ENCODE measurements at places on chromosomes 4 and X. TPM values are rescaled to one million over a fixed set of nuclear protein-coding genes. Genes with fewer than 3 reads are reported as not detected.

DNA sequence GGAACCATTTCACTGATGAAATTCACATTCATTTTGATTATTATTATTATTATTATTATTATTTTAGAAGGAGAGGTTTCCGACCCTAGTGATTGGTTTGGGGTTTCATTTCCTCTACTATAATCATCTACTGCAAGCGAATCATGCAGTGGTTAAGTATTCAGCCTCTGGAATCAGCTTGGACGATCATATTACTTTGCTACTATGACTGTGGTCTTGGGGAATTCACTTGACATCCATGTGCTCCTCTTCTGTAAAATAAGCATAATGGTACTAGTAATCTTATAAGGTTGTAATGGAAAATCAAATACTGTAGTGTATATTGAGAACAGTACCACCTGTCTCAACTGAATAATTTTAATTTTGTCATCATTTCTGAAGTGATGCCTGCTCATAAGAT is 132.1 kb upstream of the SLC4A4 start:
- DNase-seq = no peak

PROM1 gene
- total RNA-seq = 87.6 TPM

DNA sequence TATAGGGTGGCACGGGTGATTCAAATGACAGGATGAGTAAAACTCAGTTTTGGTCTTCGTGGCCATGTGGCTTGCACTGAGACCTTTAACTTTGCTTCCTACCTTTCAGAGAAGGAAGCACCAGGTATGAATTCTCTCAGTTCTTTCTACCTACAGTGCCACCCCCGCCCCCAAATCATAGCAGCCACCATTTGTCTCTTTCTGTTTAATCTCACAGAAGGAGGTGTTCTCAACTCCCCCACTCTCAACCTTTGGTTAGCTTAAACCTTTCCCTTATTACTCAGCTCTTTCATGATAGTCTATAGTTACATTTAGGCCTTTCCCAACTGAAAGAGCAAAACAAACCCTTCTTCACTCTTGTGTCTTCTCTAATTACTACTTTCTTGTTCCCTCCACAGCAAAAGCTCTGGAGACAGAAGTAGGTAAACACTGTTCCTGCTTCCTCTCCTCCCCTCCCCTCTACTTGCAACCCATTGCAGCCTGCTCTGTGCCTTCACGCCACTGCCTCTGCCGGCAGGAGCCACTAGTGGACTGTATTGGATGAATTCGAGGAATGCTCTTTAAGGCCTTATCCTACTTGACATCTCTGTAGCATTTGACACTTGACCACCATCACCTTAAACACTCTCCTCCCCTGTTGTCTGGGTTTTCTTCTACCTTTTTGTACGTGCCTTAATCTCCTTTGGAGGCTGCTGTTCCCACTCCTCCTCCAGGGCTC is 123.7 kb downstream of the AFF1 start:
- no peak for DNase-seq

DNA sequence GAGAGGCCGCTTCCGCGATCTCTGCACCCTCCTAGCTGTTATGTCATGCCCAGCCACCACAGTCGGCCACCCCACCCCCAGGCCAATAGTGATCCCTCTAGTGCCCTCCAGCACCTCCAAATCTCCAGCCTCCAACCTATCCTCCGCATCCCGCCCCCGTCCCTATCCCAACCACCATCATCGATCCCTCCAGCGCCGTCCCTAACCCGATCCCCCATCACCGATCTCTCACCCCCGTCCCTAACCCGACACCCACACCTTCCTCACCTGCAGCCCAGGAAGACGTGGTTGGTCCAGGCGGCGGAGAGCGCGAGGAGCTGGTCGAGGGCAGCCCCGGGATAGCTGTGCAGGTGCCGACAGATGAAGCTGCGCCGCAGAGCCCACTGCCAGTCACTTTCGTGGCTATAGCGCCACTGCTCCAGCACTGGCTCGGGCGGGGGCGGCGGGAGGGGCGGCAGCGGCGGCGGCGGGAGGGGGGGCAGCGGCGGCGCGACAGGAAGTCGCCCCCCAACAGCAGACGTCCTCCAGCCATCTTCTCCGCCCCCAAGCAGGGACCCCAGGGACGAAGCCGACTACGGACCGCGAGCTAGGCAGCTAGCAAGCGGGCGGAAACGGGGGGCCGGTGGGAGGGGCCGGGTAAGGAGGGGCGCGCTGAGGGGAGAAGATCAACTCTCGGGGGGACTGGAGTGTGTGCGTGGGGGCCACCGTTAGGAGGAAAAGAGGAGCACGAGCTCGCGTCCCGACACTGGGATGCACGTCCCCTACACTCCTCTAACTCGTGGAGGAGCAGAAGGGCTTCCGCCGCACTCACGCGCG is 552 bp downstream of the NKRF start:
- DNase-seq = no peak

COX7B2 gene
- not detected for total RNA-seq

PCDH19 gene
- total RNA-seq = 22.8 TPM

TAF1 gene
- 46.9 TPM for total RNA-seq

VSIG4 gene
- total RNA-seq = 15.1 TPM

FGFBP2 gene
- total RNA-seq = not detected

- no peak for DNase-seq
Observed at GRCh38 chr4:147583876-147584275, 33.3 kb upstream of the TMEM184C start.

GRCh38 chr4:95225849-95226248 is 322.9 kb downstream of the UNC5C start:
- no peak for DNase-seq

DNA sequence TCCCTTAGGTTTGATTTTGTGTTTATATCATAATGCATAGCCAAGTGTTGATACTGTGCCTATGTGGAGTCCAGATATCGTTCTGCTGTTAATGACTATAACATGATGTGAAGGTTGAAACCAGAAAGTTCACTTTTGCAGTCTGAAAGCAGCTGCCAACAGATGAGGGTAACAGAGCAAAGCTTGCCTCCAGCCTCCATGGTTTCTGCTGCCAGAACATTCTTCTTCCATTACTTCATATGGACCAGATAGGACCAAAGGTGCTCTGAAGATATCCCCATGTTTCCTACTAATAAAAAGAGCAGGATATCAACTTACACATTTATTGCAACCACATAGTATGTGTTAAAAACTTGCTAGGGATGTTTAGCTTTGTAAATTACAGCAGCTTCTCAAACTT is 394.1 kb downstream of the SPRY1 start:
- DNase-seq = no peak

GRCh38 chrX:65750674-65751469 is 83.4 kb downstream of the MSN start:
- no peak for DNase-seq

- peak; percentile 62 for DNase-seq
Observed at GRCh38 chr4:57163530-57164459, 53.6 kb upstream of the IGFBP7 start.

MAGED4B gene
- 107 TPM for total RNA-seq

DNA sequence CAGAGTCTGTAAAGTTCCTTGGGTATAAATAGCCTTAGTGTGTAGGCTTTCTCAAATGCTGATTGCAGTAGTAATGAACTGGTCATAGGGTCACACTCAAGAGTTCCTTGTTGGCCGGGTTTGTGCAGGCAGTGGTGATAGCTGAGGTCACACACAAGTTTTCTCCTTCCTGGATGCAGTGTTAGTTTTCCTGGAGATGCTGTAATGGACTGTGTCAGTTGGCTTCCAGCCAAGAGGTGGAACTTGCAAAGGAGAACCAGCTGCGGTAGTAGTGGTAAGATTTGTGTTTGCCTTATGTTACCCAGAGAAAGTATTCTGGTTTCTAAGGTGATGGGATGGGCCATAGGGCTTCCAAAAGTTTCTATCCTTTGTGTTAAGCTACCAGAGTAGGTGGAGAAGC is 409.8 kb upstream of the FRG1 start:
- no peak for DNase-seq

DNA sequence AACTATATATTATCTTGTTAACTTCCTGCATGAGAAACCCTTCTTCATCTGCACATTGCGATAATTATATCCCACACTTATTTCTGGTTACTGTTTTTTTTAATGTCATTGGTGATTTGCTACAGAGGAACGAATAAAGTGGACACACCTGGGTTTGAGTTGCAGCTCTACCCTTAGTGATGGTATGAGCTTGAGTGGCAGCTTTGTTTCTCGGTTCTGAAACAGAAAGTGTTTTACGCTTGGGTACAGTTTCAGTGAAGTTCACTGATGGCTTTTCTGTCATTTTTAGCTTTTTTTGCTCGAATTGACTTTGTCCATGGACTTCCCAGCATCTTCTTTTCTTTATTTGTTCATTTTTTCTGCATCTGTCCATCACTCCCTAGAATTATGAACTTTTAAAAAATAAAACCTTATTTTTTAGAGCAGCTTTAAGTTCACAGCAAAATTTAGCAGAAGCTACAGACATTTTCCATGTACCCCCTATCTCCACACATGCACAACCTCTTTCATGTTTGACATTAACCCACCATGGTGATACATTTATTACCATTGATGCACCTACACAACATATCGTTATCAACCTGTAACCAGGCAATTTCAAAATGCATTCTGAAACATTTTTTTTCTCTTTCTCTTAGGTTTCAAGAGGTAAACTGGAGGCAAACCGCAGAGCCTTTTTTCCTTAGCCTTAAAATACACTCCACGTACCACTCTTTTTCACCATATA is 1041.6 kb upstream of the PRKX start:
- no peak for DNase-seq

DNA sequence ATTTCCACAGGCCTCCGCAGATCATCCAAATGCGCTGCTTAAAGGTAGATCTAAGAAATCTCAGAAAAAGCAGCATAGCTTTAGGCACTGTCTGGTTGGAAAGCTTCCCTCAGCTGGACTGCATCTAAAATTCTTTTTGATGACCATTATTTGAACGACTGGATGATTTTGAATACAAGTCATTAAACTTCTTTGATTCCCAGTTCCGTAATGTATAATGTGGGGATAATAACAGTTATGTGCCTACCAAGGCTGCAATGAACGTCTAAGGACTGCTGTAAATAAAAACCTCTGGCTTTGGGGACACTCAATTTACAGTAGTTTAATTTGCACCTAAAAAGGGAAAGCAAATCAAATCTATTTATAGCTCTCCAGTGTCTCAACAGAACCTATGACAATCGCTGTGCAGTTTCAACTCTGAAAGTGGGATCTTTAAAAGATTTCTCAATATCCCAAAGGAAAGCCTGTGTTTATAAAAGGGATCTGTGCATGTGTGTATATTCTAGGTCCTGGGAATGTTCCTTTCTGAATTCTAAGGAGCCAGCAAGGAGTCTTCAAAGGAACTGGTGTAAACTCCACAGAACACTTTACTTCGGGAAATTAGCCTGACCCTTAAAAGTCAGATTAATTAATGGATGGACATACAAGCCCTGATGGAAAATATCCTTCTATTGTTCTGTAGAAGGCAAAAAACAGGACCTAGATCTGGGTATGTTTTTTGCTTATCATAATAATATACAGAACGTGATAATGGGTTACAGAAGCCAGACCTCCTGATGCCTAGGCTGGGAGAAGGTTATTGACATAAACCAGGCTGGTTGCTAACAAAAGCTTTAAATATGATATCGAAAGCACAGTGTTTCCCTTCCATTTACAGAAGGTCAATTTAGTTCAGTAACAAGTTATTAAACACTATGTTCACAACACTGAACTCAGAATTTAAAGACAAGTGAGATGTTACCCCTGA is 53.4 kb downstream of the AFAP1 start:
- no peak for DNase-seq

EIF2S3 gene
- total RNA-seq = 296 TPM

HSFX4 gene
- not detected for total RNA-seq

DNA sequence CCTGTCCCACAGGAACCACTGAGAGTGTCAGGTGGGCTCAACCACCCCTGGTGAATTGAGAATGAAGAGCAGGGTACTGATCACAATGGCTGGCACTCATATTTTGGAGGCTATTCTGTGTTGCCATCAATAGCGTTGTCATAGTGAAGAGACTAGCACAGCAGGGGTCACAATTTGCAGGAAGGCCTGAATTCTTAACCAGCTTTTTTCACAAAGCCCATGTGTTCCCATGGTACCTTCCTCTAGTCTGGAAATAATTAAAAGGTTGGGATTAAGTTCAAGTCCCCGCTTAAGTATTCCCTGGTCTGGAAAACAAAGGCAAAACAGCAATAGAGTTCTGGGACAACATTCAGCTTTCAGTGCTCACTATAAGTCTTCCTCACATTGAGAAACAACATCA is 1051.7 kb downstream of the C4orf33 start:
- no peak for DNase-seq

DNA sequence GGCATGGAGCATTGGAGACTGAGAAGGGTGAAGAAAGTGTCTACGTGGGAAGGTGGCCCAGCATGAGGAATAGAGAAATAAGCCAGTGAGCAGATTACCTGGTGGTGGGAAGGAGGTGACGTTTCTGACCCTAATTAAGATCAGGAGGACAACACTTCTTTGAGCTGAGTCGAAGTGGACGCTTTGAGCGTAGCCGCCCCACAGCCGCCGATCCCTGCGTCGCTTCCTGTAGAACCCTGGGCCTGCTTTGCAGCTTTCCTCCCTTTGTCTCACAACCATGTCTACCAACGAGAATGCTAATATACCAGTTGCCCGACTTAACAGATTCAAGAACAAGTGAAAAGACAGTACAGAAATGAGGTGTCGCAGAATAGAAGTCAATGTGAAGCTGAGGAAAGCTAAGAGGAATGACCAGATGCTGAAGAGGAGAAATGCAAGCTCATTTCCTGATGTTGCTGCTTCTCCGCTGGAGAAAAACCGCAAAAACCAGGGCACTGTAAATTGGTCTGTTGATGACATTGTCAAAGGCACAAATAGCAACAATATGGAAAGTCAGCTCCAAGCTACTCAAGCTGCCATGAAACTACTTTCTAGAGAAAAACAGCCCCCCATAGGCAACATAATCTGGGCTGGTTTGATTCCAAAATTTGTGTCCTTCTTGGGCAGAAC is 6.4 kb upstream of the ANTXR2 start:
- DNase-seq = no peak

DNA sequence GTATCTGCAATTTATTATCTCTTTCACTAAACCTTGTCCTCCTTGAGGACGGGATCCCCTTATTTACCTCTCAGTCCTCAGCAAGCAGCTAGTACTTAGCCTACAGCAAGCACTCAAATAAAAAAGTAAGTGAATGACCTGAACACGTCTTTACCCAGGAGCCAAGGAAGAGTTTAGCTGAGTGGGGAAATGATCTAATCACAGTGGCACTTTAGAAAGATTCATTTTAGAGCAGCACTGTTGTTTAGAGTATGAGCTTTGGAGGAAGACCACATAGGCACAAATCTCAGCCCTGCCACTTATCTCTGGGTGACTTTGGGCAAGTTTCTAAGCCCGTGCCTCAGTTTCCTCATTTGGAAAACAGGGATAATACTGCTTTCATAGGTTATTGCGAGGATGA is 2.7 kb downstream of the FAM120C start:
- no peak for DNase-seq

Measured in frontal cortex (tissue), 4 donors.